ENCODE measurements at places on chromosomes 7 and 10. TPM values are rescaled to one million over a fixed set of nuclear protein-coding genes. Genes with fewer than 3 reads are reported as not detected.

ALOX5 gene
- 5.7 TPM for total RNA-seq

SMIM30 gene
- 68.4 TPM for total RNA-seq

PNLIPRP2 gene
- not detected for total RNA-seq

ZNF425 gene
- total RNA-seq: 5.0 TPM

ANKRD1 gene
- not detected for total RNA-seq

IFIT1B gene
- not detected for total RNA-seq

CSGALNACT2 gene
- total RNA-seq: 4.6 TPM

SFRP5 gene
- total RNA-seq: 5.1 TPM

CLDN4 gene
- total RNA-seq: 18.6 TPM

WDR86 gene
- 59.1 TPM for total RNA-seq

FAM20C gene
- 24.8 TPM for total RNA-seq

NUTM2A gene
- total RNA-seq: 0.27 TPM

TMEM139 gene
- total RNA-seq: 3.6 TPM
